HT-29 (cell line): ENCODE measurements at places on chromosomes 5 and 9.
A peak's percentile ranks its signal among the peaks of the same experiment; 100 is the strongest.

GRCh38 chr5:2387634-2388325 lies 363.7 kb downstream of the IRX2 start:
- no peak for DNase-seq

GRCh38 chr5:86983208-86983607 lies 284.5 kb upstream of the RASA1 start:
- no peak for DNase-seq

GRCh38 chr5:66149950-66150349 lies 5.8 kb downstream of the SREK1 start:
- no peak for DNase-seq

- DNase-seq, result no peak
Observed at GRCh38 chr5:103327451-103327850, 68.9 kb downstream of the MACIR start.

- no peak for DNase-seq
Observed at GRCh38 chr9:1008216-1008615, 31.8 kb downstream of the DMRT3 start.

DNA sequence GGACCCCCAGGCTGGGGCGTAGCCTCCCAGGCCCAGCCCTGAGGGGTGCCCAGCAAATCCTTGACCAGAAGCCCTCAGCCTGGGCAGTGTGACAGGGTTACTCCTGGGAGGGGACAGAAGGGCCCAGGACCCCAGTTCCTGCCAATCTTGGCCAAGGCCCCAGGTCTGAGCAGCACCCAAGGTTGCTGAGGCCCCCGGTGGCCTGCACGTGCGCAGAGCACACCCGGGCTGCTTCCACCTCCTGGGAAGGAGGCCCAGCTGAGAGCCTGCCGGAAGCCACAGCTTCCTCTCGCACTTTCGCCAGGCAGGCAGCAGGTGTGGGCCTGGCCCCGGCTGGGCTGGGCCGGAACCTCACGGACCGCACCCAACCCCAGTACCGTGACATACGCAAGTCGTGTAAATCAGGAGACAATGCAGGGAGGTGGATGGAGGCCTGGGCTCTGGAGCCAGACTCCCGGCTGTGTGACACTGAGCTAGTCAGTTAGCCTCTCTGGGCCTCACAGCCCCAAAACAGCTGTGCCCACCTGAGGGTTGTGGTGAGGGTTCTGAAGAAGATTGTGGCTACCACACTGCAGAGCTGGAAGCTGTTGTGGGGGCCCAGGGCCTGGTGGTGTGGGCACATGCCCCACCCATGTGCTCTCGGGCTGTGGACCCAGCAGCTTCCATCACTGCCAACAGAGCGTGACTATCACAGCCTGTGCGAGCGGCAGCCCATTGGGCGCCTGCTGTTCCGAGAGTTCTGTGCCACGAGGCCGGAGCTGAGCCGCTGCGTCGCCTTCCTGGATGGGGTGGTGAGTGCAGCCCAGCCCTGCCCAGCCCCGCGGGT lies 5.1 kb downstream of the GRK6 start:
- DNase-seq, result no peak

GRCh38 chr5:173972607-173972924 lies 16.4 kb upstream of the C5orf47 start:
- DNase-seq, result no peak

DNA sequence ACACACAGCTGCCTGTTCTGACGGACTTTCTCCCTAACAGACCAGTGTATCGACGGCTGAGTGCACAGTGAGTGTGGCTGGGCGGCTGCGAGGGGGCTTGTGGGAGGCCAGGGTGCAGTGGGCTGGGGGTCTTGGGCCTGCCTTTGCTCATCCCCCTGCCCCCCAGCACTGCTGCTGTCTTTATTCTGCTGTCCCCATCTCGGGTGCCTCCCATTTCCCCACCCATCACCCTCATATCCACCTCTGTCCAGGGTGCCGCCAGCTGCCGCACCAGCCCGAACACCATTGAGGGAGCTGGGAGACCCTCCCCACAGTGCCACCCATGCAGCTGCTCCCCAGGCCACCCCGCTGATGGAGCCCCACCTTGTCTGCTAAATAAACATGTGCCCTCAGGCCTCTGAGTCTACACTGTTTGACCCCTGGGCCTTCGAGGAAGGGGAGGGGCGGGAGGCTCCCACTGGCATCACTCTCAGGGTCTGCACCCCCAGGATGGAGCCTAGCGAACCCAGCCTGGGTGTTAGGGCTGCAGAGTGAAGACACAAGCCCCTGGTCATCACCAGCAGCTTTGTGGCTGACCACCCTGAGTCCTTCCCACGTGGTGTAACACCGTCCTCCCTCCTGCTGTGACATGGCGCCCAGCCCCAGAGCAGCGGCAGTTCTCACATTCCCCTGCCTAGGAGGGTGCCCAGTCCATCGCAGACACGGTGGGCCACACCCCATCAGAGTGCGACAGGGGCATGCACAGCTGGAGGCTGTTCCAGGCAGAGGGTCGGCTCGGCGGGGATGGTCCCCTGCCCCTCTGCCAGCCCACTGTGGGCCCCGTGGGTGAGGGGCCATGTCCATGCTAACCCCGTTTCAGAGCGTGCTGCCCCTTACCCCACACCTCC lies 4.0 kb downstream of the LCN2 start:
- no peak for DNase-seq

- peak; percentile 80 for DNase-seq
Observed at GRCh38 chr9:121498150-121498486, 1.5 kb downstream of the GGTA1 start.

- no peak for DNase-seq
Observed at GRCh38 chr5:123681061-123681460, 169.1 kb downstream of the CSNK1G3 start.

DNA sequence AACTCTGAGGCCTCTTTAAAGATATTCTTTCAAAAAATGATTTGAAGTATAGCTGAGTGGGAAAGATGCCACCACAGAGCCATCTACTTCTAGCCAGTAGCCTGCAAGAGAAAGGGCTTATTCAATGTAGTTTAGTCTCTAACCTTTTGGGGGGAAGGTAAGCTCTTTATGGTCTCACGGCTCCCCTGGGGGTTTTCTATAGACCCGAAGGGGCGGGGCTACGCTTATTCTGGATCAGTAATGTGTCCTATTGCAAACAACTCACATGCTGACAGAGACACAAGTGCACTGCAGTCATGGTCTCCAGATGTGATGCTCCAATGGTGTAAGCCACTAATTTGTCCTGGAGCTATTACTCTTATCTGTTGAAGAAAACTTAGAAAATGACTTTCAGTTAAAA lies 53.4 kb upstream of the RPS23 start:
- no peak for DNase-seq

DNA sequence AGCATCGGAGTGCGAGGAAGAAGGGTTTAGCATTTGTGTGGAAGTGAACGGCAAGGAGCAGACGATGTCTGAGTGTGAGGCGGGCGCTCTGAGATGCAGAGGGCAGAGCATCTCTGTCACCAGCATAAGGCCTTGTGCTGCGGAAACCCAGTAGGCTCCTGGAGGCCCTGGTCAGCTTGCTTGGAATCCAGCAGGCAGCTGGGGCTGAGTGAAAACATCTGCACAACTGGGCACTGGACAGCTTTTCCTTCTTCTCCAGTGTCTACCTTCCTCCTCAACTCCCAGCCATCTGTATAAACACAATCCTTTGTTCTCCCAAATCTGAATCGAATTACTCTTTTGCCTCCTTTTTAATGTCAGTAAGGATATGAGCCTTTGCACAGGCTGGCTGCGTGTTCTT lies 72.1 kb downstream of the C7 start:
- no peak for DNase-seq

DNA sequence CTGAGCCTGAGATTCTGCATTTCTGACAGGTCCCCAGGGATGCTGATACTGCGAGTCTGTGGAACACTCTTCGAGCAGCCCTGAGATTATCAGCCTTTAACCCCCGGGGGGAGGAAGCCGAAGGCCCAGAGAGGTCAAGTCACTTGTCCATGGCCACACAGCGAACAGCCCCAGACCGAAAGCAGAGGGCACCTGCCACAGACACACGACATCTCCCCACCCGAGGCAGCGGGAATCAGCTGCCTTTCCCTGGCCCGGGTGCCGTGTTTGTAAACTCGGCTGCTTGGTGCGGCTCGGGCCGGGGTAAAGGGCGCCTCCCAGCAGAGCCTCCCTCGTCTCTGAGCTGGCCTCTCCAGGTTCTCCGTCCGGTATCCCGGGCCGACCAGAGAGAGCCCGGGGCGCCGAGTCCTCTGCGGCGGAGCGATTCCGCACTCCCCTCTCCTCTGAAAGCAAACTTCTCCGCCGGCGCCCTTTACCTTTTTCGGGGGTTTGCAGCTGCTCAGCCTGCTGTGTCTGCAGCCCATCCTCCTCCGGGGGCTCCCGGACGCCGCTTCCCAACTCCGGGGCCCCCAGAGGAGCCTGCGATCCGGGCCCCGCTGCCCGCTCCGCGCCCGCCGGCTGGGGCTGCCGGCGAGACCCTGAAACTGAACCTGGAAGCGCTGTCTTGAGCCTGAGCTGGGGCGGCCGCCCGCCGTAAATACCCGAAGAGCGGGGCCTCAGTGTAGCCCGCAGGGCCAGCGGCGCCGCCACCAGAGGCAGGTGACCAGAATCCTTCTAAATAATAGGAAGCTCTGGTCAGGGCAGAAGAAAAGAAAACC lies at the start of gene CCDC69:
Gene CCDC69, minus strand, starts transcription at position 646 of the 818 bp plus-strand sequence. Its CDS starts 122 bp downstream, at position 524.
- peak; percentile 63 for DNase-seq

- DNase-seq, result peak; percentile 82
Observed at GRCh38 chr5:67246108-67246507, 49.5 kb upstream of the CD180 start.

DNA sequence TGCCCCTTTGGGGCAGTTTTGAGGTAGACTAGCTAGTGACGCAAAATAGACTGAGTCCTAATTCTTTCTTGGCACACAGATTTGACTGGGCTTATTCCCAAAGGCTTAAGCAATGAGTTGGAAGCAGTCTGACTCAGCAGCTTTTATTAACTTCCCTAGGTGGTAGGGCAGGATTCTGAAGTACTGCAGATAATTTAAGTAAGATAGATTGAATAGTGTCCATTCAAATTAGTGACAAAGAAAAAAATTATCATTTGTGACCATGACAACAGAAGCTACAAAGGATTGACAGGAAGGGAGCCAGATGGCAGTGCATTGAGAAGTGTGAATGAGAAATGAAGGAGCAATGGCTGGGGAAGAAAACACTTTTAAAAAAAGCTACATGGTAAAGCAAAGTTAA lies 649.4 kb downstream of the CDH9 start:
- no peak for DNase-seq

- no peak for DNase-seq
Observed at GRCh38 chr5:100731768-100732167, 171.3 kb downstream of the ST8SIA4 start.

DNA sequence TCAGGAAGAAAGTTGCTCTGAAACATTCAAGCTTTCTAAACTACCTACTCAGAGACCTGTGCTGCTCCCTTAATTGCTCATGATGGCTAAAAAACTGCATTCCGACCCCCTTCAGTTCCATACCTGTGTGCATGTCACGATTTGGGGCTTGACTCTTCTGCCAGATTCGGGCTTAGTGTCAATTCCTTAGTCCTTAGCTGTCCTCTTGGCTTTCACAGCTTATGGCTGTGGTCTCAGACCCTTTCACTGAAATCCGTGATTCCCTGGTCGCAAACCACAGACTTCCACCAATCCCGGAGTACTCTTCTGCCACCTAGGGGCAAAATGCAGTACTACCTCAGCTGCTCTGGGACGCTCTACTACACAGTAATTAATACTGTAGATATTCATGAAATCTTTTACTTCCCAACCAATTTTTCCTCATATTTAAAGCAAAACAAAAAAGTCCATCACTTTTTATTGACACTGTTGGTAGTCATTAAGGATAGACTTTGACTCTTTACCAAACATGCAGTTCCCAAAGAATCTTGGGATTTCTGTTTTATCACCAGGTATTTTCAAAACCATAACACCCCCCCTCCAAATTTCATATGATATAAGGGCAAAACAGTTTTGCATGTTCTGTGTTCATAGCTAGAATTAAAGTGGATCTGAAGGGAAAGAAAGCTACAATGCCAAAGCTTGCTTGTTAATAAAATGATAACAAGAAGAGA lies 617.4 kb downstream of the SLCO4C1 start:
- DNase-seq, result peak; percentile 79
